ENCODE measurements at places on chromosomes 3 and 15. TPM values are rescaled to one million over a fixed set of nuclear protein-coding genes. Genes with fewer than 3 reads are reported as not detected.

DNA sequence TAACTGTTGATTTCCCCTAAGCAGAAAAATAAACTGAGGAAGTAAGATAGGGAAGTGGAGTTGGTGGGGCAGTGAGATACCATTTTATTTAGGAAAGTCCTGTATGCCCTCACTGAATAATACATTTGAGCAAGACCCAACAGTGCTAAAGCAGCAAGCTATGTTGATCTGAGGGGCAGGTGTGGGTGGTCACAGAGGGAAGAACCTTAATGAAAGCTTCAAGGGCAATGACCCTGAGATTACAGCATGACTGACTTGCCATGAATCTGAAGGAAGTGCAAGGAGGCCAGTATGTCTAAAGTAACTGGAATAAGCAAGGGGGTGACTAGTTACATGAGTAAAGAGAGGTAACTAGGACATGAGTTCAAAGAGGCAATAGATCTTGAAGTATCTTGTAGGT is 159.5 kb downstream of the CD47 start:
- no peaks in the 10 kb centered on the region for H3K36me3 ChIP-seq
- no peak for DNase-seq
- H3K4me3 ChIP-seq: no peak overlapping the region
- no peaks in the 10 kb centered on the region for H3K4me1 ChIP-seq

DNA sequence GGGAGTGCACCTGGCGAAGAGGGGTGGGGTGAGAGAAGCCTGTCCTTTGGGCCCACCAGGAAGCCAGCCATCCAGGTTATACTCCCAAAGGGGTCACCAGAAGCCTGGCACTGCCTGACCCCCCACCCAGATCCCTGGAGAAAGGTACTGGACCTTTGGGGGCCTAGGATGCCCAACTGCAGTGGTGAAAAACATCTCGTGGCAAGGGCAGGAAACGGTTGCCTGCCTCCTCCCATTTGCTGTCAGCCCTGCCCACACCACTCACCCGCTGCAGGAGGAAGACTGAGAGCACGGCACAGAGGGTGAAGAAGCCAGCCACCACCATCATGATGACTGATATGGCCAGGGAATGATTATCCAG is 2.2 kb upstream of the ULK3 start:
- H3K4me1 ChIP-seq: peaks cover 4% of the 10 kb centered on the region
- no peak overlapping the region for H3K27ac ChIP-seq
- H3K36me3 ChIP-seq: peaks cover 29% of the 10 kb centered on the region
- no peaks in the 10 kb centered on the region for H3K27me3 ChIP-seq

DNA sequence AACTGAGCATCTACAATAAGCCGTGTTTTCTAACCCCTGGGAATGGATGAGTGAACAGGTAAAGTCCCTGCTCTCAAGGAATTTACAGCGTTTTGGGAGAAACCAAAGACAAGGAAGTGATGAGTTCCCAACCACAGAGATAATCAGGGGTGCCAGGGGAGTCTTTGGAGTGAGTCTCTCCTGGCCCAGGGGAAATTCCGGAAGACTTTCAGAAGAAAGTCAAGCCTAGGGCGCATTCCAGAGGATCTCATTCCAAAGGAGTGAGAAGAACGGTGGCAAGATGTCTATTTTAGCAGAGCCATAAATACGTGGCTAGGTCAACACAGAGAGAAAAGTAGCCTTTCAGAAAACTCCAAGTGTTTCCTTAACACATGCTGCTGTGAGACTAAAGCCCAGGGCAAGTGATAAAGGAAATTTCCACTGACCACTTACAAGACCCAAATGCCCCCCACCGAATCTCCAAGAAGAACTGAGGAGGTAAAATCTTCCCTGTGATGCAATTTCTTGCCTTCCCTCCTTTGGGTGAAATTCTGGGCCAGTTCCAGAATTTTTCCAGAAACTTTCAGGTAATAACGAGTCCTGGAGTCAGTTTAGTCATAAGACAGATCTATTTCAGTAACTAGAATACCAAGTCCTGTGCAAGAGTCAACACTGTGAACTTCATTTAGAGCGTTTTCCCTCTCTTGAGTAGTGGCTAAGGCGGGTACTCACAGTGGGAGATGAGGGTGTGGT is 437.4 kb downstream of the NR2F2 start:
- no peaks in the 10 kb centered on the region for H3K4me1 ChIP-seq
- no peak overlapping the region for H3K27ac ChIP-seq
- no peaks in the 10 kb centered on the region for H3K36me3 ChIP-seq
- no peak for DNase-seq

GRCh38 chr15:70281811-70282307 is 184.1 kb upstream of the TLE3 start:
- H3K27me3 ChIP-seq: peaks cover 17% of the 10 kb centered on the region
- peak; percentile 66 for DNase-seq
- H3K4me3 ChIP-seq: no peak overlapping the region
- H3K27ac ChIP-seq: no peak overlapping the region
- peaks cover 3% of the 10 kb centered on the region for H3K4me1 ChIP-seq

GRCh38 chr3:161372321-161373260 is 1.3 kb upstream of the SPTSSB start:
- no peak overlapping the region for H3K27ac ChIP-seq
- H3K4me1 ChIP-seq: no peaks in the 10 kb centered on the region
- peak overlapping the region; percentile 16 for H3K4me3 ChIP-seq
- H3K27me3 ChIP-seq: peaks cover 31% of the 10 kb centered on the region
- no peak for DNase-seq

- no peaks in the 10 kb centered on the region for H3K4me1 ChIP-seq
- H3K27ac ChIP-seq: no peak overlapping the region
- H3K36me3 ChIP-seq: no peaks in the 10 kb centered on the region
- H3K27me3 ChIP-seq: no peaks in the 10 kb centered on the region
- DNase-seq: no peak
Measured at GRCh38 chr15:25248583-25249235, 190.1 kb downstream of the UBE3A start.

- H3K36me3 ChIP-seq: no peaks in the 10 kb centered on the region
- H3K4me3 ChIP-seq: peak within 1 kb of the TSS; percentile 68
- peak; percentile 98 for DNase-seq
- H3K4me1 ChIP-seq: no peaks in the 10 kb centered on the region
Measured at GRCh38 chr3:93979850-93980676, at the start of gene ARL13B. TSS of gene ARL13B (plus strand) at chr3:93980155. CDS start at chr3:93980424, 269 bp downstream.

GRCh38 chr3:179961703-179962078 is 75.0 kb downstream of the PEX5L start:
- no peak overlapping the region for H3K4me3 ChIP-seq
- no peaks in the 10 kb centered on the region for H3K36me3 ChIP-seq
- no peaks in the 10 kb centered on the region for H3K4me1 ChIP-seq
- H3K27ac ChIP-seq: no peak overlapping the region
- no peaks in the 10 kb centered on the region for H3K27me3 ChIP-seq

DNA sequence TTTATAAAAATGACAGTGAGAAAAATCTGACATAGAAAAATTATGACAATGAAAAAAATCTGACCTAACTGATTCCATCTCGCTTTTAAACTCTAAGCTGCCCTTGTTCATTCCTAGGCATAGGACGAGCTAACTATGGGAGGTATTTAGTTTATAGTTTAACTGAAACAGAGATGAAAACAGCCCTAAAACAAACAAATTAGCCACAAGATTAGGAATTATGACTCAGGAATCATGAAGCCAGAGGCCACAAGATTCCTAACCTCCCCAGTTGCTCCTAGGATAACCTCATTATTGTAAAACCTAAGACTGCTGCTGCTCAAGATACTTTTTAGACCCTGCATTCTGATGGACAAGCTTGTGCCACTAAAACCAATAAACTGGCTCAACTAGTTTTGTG is 122.7 kb upstream of the MNS1 start:
- peak; percentile 71 for DNase-seq
- H3K27me3 ChIP-seq: no peaks in the 10 kb centered on the region
- H3K4me3 ChIP-seq: no peak overlapping the region

DNA sequence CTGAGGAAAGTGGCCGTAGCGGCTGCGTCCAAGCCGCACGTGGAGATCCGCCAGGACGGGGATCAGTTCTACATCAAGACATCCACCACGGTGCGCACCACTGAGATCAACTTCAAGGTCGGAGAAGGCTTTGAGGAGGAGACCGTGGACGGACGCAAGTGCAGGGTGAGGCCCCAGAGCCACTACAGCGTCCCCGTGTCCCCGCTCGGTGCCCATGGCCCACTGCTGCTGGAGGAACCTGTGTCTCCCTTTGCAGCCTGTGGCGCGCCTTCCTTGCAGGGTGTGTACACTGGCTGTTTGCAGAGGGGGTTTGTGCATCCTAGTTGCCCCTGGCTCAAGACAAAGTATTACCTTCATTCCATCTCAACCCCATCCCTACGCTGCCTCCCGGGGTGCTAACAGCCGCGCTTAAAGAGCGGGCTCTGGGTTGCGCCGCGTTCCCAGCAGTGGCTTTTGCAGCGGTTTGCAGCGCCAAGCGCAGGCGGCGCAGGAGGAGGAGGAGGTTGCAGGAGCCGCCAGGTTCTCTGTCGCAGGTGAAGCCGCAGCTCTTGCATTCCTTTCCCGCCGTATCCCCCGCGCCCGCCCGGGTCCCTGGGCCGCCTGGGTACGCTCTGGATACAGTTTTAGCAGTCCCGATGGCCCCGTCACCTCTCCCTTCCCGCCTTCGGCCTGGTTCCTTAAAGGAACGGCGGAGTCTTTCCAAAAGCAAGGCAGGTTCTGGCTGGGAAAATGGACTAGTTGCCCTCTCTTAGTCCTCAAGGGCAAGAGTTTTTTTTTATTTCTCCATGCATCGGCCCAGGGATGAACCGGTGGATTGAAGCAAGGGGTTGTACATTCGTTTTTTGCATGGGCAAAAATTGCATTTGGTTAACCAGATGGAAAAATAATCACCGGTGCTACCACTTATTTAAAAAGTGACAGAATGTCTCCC is 1.2 kb downstream of the CRABP1 start:
- DNase-seq: no peak
- peaks cover 1% of the 10 kb centered on the region for H3K4me1 ChIP-seq
- H3K36me3 ChIP-seq: no peaks in the 10 kb centered on the region
- no peak overlapping the region for H3K27ac ChIP-seq
- no peak overlapping the region for H3K4me3 ChIP-seq
- peaks cover 72% of the 10 kb centered on the region for H3K27me3 ChIP-seq

- no peaks in the 10 kb centered on the region for H3K27me3 ChIP-seq
- peak overlapping the region; percentile 83 for H3K27ac ChIP-seq
- DNase-seq: no peak
- H3K4me1 ChIP-seq: peaks cover 24% of the 10 kb centered on the region
- peaks cover 18% of the 10 kb centered on the region for H3K36me3 ChIP-seq
- H3K4me3 ChIP-seq: peak overlapping the region; percentile 97
Measured at GRCh38 chr15:88913850-88914169, 631 bp upstream of the MFGE8 start.

DNA sequence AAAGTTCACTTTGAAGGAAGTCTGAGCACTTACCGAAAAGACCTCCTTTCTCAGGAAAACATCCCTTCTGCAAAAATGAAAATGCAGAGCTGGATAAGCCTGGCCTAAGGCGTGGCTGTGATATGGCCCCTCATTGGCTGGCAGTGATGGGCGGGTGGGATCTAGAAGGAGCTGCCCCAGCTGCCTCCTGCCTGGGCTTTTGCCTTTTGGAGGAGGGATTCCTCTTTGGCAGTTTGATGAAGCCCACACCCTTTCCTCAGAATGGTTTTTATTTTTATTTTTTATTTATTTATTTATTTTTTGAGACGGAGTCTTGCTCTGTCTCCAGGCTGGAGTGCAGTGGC is 4.0 kb upstream of the DZIP1L start:
- no peaks in the 10 kb centered on the region for H3K36me3 ChIP-seq
- no peak overlapping the region for H3K27ac ChIP-seq
- H3K4me1 ChIP-seq: no peaks in the 10 kb centered on the region
- H3K27me3 ChIP-seq: no peaks in the 10 kb centered on the region
- H3K4me3 ChIP-seq: no peak overlapping the region
- no peak for DNase-seq

- no peaks in the 10 kb centered on the region for H3K4me1 ChIP-seq
- H3K27me3 ChIP-seq: peaks cover 11% of the 10 kb centered on the region
- no peaks in the 10 kb centered on the region for H3K36me3 ChIP-seq
Measured at GRCh38 chr3:32901005-32901932, 50.2 kb upstream of the CCR4 start.

DNA sequence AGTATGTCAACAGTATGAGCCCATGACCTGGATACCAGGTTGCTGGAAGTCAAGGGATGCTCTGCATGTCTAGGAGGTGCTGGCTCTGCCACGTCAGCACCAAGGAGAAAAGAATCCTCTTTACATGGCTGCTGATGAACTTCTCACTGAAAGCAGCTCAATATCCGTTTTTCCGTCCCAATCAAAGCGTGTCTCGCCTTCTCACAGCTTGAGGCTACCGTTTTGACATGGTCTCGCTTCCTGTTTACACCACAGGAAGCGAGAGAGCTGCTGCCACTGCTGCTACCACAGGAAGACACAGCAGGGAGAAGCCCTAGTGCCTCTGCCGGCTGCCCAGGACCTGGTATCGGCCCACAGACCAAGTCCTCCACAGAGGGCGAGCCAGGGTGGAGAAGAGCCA is 27.3 kb downstream of the STARD5 start:
- DNase-seq: no peak
- no peak overlapping the region for H3K27ac ChIP-seq
- H3K36me3 ChIP-seq: peaks cover 19% of the 10 kb centered on the region
- no peaks in the 10 kb centered on the region for H3K4me1 ChIP-seq
- no peak overlapping the region for H3K4me3 ChIP-seq

- H3K27me3 ChIP-seq: no peaks in the 10 kb centered on the region
- H3K27ac ChIP-seq: no peak overlapping the region
- no peak for DNase-seq
- H3K36me3 ChIP-seq: peaks cover 65% of the 10 kb centered on the region
- H3K4me1 ChIP-seq: peaks cover 2% of the 10 kb centered on the region
- H3K4me3 ChIP-seq: no peak overlapping the region
Measured at GRCh38 chr15:80823995-80824394, 44.8 kb downstream of the CEMIP start.

- peaks cover 29% of the 10 kb centered on the region for H3K27me3 ChIP-seq
- no peak overlapping the region for H3K4me3 ChIP-seq
- no peak for DNase-seq
Measured at GRCh38 chr15:32028921-32029320, 1.4 kb upstream of the CHRNA7 start.

- no peak for DNase-seq
- no peaks in the 10 kb centered on the region for H3K4me1 ChIP-seq
- H3K36me3 ChIP-seq: no peaks in the 10 kb centered on the region
- H3K4me3 ChIP-seq: no peak overlapping the region
Measured at GRCh38 chr3:13839253-13839652, 40.6 kb downstream of the WNT7A start.

- H3K27ac ChIP-seq: no peak overlapping the region
- H3K36me3 ChIP-seq: peaks cover 82% of the 10 kb centered on the region
- H3K27me3 ChIP-seq: no peaks in the 10 kb centered on the region
- H3K4me3 ChIP-seq: no peak overlapping the region
- no peaks in the 10 kb centered on the region for H3K4me1 ChIP-seq
Measured at GRCh38 chr3:53225651-53226050, 30.2 kb downstream of the TKT start.

GRCh38 chr3:66597308-66597863 is 96.6 kb upstream of the LRIG1 start:
- no peaks in the 10 kb centered on the region for H3K27me3 ChIP-seq
- DNase-seq: no peak
- no peak overlapping the region for H3K4me3 ChIP-seq
- peaks cover 10% of the 10 kb centered on the region for H3K4me1 ChIP-seq
- no peaks in the 10 kb centered on the region for H3K36me3 ChIP-seq

Gene CERS3
- total RNA-seq: not detected

Gene CCDC54
- total RNA-seq: not detected

Gene MYZAP
- not detected for total RNA-seq

Gene ARNT2
- 14.7 TPM for total RNA-seq

Gene RASGRP1
- 1.9 TPM for total RNA-seq

Gene PIGZ
- total RNA-seq: under 0.01 TPM

Gene GOLGA6B
- not detected for total RNA-seq

Gene GOLGA8O
- 0.36 TPM for total RNA-seq

Gene EAF2
- total RNA-seq: 2.3 TPM

Gene IQCH
- total RNA-seq: 2.5 TPM

Gene NBEAL2
- total RNA-seq: 2.2 TPM

Gene NEO1
- 16.3 TPM for total RNA-seq

Gene GPR27
- total RNA-seq: not detected

Gene CPA3
- not detected for total RNA-seq

Gene TMCO5A
- total RNA-seq: not detected

Gene SAMD7
- not detected for total RNA-seq

Gene PLSCR5
- total RNA-seq: not detected

Gene FBXO22
- 43.3 TPM for total RNA-seq

Data from IMR-90 (cell line).